Neural cell (in vitro differentiated cells): ENCODE measurements at places on chromosomes 5 and 9. TPM values are rescaled to one million over a fixed set of nuclear protein-coding genes. Genes with fewer than 3 reads are reported as not detected.

The HTR4 gene
- polyA plus RNA-seq = 0.24 TPM in 1 of 2 replicates, not detected in the other

The FBXL7 gene
- polyA plus RNA-seq = 0.06 and 0.24 TPM in 2 replicates

The GPR150 gene
- 0.22 TPM in 1 of 2 replicates, not detected in the other for polyA plus RNA-seq

The NUTM2G gene
- polyA plus RNA-seq = 0.18 and 1.1 TPM in 2 replicates

The SLC1A3 gene
- 1.9 and 3.5 TPM in 2 replicates for polyA plus RNA-seq

The TRMT10B gene
- 5.3 and 11.2 TPM in 2 replicates for polyA plus RNA-seq

The DRD1 gene
- 0.33 and 0.72 TPM in 2 replicates for polyA plus RNA-seq

The GRXCR2 gene
- 0.36 TPM in 1 of 2 replicates, not detected in the other for polyA plus RNA-seq

The C9orf57 gene
- polyA plus RNA-seq = not detected in 2 replicates

The OR1Q1 gene
- not detected in 2 replicates for polyA plus RNA-seq

The TNFSF15 gene
- polyA plus RNA-seq = not detected in 2 replicates

The ECSCR gene
- not detected in 2 replicates for polyA plus RNA-seq
